NCI-H1417 treated with DMSO at 0.1 percent for 48 hours (cell line): ENCODE measurements at places on chromosomes 2 and 18.

GRCh38 chr2:42786561-42787345, 5.6 kb downstream of the HAAO start:
- DNase-seq: no peak

GRCh38 chr2:127589358-127589757, 53.9 kb downstream of the MYO7B start:
- no peak for DNase-seq

DNA sequence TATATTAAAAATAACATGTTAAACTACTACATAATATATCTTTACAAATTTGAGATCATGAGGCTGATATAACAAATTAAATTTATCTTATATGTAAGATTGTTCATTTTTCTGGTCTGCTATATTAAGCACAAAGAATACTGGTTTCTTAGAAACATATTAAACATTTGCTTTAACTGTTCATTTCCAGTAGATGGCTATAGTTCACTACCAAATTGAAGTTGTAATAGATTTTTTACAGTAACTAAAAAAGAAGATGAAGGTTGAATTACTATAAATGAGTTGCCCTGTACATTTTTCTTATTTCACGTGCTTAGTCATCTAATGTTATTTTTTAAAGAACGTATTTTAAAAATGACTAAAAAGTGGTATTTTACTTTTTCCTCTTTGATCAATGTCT, 57.0 kb downstream of the ZNF407 start:
- DNase-seq: peak; percentile 73

- peak; percentile 54 for DNase-seq
These were observed 64.3 kb upstream of the ACSL3 start for GRCh38 chr2:222796413-222797103.

- DNase-seq: no peak
These were observed 129.4 kb upstream of the SRD5A2 start for GRCh38 chr2:31710121-31710520.

DNA sequence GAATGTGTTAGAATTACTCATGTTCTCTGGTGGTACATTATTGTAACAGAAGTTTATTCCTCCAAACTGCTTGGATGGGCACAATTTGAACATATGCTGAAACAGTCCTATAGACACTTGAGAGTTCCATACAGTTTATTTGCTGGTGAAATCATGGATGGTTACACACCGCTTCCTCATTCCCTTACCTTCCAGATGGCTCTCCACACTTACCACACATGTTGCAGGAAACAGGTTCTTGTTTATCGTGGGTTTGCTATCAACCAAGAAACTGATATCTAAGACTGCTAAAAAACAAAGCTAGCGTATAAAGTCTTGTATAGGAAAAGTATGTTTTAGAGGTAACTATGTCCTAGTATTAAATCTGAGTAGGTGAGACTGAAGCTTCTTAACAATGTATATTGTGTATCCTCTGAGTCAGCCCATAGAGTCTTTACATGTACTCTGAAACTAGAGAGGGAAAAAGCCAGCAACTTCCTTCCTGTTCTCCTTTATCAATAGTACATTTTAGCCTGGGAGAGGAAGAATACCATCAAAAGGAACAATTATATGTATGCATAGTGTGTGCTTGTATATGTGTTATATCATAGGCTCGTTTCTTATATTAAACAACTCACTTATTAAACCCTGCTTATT, 313.1 kb downstream of the PLCL1 start:
- no peak for DNase-seq

DNA sequence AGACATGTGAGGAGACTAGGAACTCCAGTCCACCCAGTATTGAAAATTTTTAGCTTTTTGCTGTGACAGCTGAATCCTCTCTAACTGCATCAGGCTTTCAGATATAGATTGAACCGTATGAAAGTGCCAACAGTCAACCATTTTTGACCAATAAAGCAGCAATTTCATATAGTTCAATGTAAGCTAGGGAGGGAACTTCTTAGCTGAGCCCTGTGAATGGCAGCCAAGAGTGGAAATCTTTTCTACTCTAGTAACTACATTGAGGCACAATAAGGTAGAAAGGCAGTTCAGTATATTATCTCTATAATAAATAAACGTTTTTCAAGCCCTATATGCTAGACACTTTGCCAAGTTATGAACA, 96.3 kb upstream of the TANK start:
- no peak for DNase-seq

GRCh38 chr2:9793156-9793917, 49.9 kb upstream of the TAF1B start:
- DNase-seq: no peak

- peak; percentile 95 for DNase-seq
These were observed 37.9 kb downstream of the CDH20 start for GRCh38 chr18:61371111-61371510.

- no peak for DNase-seq
These were observed 53.2 kb downstream of the ICA1L start for GRCh38 chr2:202818321-202818720.

- DNase-seq: no peak
These were observed 340.1 kb downstream of the EIPR1 start for GRCh38 chr2:3037196-3038194.

DNA sequence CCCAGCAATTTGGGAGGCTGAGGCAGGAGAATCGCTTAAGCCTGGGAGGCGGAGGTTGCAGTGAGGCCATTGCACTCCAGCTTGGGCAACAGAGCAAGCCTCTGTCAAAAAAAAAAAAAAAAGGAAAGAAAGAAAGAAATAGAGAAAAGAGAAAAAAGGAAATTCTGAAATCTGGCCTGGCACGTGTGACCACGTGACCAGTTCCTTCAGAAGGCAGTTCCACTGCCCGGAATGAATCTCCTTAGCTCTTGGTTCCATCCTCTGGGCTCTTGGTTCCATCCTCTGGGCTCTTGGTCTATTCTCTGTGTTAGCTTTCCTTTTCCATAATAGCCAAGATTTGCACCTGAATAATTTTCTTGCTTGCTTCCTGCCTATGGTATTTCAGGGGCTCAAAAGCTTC, 5.3 kb upstream of the POMC start:
- no peak for DNase-seq

GRCh38 chr2:9408641-9409151, 14.6 kb downstream of the ITGB1BP1 start:
- DNase-seq: no peak

DNA sequence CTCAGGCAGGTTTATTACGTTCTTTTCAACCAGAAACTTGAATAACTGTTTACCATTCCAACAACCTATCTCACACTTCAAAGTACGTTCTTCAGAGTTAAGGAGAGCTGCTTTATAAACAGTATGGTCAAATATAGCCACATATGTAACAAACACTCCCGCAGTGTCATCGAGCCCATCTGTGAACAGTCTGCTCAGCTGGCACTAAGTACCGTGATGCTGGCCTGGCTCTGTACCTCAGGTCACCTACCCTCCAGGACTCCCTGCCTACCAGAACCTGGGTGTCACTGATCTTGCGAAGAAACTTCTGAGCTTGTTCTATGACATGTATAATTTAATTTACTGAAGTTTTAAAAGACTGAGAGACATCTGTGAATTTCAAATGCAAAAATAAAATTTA, 71.4 kb downstream of the SEPTIN10 start:
- no peak for DNase-seq

GRCh38 chr2:1614564-1614963, 129.8 kb downstream of the PXDN start:
- no peak for DNase-seq

DNA sequence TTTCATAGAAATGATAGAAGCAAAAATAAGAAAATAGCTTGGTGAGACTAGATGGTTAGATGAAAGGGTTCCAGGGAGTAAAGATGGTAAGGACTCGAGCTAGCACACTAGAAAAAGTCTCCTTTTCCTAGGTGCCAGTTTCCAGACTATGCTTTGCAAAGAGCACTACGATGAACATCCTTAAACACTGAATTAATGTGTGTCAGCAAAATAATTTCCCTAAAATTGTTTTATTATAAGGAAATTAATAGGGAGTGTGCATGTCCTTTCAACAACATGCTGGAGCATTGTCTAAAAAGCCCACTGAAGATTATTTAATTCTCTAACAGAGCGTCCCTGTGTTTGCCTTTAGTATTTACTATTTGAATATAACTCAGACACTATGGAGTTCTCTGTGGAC, 107.4 kb upstream of the NDUFV2 start:
- DNase-seq: no peak

DNA sequence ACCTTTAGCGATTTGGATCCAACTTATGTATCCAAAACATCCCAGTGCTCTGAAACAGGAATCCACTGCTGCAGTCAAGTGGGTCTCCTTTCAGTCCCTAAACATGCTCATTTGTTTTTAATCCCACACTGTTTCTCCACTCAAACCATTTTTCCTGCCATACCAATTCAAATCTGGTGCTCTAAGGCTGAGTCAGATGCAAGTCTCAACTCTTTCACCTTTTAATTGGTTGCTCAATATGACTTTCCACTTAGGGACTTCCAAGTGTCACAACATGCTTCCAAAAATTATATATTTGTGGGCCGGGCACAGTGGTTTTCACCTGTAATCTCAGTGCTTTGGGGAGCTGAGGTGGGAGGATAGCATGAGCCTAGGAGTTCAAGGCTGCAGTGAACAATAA, 113.4 kb upstream of the TANK start:
- no peak for DNase-seq

GRCh38 chr2:238927746-238928519, 80.0 kb downstream of the TWIST2 start:
- DNase-seq: no peak

DNA sequence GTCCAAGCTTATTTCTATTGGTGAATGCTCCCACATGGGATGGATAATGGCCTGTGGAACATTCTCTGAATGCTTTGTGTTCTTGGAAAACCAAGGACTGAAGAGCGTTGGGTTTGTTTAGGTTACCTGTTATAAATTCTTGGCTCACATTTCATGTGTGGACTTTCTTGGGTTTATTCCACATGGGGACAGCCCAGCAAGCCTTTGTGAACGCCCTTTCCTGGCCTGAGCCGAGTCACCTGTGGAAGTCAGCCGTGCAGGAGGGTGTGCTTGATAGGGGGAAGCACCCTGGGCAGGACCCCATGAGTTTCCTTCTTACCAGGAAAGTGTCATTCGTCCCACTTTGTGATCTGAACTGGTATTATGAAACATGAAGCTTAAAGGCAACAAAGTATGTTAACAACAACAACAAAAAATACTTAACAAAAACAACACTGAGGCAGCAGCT, 4.1 kb downstream of the RAB31 start:
- no peak for DNase-seq

DNA sequence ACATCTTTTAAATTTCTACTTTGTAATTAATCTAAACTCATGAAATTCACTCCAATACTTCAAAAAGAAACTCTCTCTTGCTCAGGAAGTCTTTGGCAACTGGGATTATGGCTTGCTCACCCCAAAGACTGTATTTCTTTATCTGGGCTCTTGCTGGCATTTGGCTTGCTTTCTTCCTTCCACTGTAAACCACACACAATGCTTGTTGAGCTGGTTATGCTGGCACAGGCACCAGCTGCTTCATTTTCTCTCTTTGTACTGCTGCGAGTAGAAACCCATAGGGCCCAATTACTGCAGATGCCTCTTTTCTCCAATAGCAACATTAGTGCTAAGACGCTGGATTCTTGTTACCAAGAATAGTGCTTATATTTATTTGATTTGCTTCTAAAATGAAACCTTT, 51.4 kb downstream of the SLC38A11 start:
- DNase-seq: peak; percentile 5

DNA sequence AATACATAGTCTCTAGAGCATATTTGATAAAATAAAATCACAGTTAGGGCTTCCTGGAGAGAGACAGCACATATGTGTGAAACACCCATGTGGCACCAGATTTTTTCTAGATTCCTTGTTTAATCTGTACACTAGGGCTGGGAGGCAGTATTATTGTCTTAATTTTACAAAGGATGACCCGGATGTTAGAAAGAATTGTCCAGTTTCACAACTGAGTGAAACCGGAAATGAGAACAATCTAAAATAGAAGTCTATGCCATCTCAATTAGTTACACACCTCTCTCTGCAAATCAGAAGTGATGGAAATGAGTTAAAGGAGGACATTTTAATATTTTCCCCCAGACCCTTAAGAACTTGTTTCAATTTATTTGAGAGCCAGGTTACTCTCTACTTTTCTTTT, 463.7 kb upstream of the DSEL start:
- no peak for DNase-seq

GRCh38 chr2:222919841-222920526, 59.1 kb downstream of the ACSL3 start:
- DNase-seq: no peak

GRCh38 chr2:143402451-143402850, 273.2 kb downstream of the ARHGAP15 start:
- DNase-seq: no peak

- no peak for DNase-seq
These were observed 31.9 kb upstream of the SOCS6 start for GRCh38 chr18:70256994-70257393.

- no peak for DNase-seq
These were observed 150.1 kb downstream of the PTRHD1 start for GRCh38 chr2:24643051-24643450.

- DNase-seq: no peak
These were observed 100.2 kb downstream of the GALNT3 start for GRCh38 chr2:165693838-165694237.

DNA sequence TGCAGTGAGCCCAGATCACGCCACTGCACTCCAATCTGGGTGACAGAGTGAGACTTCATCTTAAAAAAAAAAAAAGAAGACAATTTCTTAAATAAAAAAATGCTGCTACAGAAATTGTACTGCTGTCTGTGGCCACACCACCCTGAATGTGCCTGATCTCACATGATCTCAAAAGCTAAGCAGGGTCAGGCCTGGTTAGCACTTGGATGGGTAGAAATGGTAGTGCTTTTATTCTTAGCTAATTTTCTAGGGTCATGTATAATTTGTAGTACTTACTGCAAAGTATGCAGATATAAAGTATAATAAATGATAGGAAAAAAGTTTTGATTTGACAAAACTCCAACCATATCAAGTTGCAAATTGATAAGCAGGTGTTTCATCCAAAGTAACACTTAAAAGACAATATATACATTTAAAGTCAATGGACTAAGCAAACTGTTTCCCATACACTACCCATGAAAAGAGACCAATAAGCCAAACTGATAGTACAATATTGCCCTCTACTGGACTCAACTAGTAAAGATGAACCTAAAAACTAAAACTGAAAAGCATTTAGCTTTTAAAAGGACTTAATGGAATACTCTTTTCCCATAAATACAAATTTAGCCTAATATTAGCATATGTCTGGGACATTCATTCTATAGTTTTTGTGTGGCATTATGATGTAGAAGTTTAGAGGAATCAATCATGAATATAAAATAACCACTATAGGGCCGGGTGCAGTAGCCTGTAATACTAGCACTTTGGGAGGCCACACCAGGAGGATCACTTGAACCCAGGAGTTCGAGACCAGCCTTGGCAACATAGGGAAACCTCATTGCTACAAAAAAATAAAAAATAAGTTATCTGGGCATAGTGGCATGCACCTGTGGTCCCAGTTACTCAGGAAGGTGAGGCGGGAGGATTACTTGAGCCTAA, 18.6 kb upstream of the PEX13 start:
- DNase-seq: peak; percentile 59
